ENCODE measurements at places on chromosomes 7 and 10. TPM values are rescaled to one million over a fixed set of nuclear protein-coding genes. Genes with fewer than 3 reads are reported as not detected.

DNA sequence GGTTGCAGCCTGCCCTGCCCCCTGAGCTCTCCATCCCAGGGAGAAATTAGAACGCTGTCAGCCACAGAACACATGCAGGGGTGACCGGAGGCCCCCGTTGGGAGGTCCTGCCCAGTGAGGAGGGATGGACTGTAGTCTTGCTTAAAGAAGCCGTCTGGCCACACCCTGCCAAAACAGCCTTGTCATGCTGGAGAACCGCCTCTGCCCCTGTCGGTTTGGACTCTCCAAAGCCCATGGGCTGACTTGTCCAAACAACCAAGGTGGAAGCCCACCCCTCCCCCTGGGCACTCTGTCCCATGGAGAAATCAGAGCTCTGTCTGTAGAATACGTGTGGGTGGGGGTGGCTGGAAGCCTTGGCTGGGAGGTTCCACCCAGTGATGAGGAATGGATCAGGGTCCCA, 12.7 kb upstream of the TBATA start:
- H3K36me3 ChIP-seq = no peaks in the 10 kb centered on the region
- no peaks in the 10 kb centered on the region for H3K4me1 ChIP-seq
- peaks cover 6% of the 10 kb centered on the region for H3K27me3 ChIP-seq
- H3K4me3 ChIP-seq = no peak overlapping the region

The KCNH2 gene
- 77.7 TPM for total RNA-seq

GRCh38 chr7:117173035-117173770, 149.7 kb downstream of the WNT2 start:
- H3K27me3 ChIP-seq = no peaks in the 10 kb centered on the region
- no peaks in the 10 kb centered on the region for H3K4me1 ChIP-seq
- no peak overlapping the region for H3K4me3 ChIP-seq

DNA sequence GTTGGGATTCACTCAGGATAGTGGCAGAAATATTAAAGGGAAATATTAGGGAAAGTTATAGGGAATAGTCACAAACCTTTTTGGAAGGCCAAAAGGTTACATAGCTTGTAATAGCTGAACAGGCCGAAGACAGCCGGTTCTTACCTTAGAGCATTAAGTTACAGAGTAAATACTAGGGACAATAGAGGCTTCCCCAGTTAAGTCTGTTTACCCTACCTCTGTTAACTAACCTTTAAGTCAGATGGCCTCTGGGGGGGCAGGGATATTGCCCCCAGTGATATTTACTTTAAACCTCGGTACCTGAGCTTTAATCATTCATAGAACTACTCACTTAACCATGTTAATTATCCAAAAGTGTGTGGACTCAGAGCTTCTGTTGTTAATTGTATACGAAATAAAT, 7.4 kb downstream of the POLR1F start:
- peaks cover 42% of the 10 kb centered on the region for H3K36me3 ChIP-seq
- H3K27me3 ChIP-seq = no peaks in the 10 kb centered on the region
- no peak overlapping the region for H3K4me3 ChIP-seq
- no peak overlapping the region for H3K27ac ChIP-seq
- no peak for DNase-seq
- H3K4me1 ChIP-seq = peaks cover 9% of the 10 kb centered on the region

The CPA4 gene
- not detected for total RNA-seq

The NEBL gene
- total RNA-seq = 7.0 TPM

- no peak overlapping the region for H3K4me3 ChIP-seq
- H3K4me1 ChIP-seq = no peaks in the 10 kb centered on the region
- DNase-seq = no peak
- no peaks in the 10 kb centered on the region for H3K27me3 ChIP-seq
Observed at GRCh38 chr7:127997226-127997922, 33.9 kb downstream of the LRRC4 start.

The IL6 gene
- total RNA-seq = not detected

- H3K27me3 ChIP-seq = no peaks in the 10 kb centered on the region
- no peak overlapping the region for H3K4me3 ChIP-seq
- no peak for DNase-seq
- no peaks in the 10 kb centered on the region for H3K36me3 ChIP-seq
- no peaks in the 10 kb centered on the region for H3K4me1 ChIP-seq
Observed at GRCh38 chr10:61050120-61050745, 106.2 kb upstream of the RHOBTB1 start.

GRCh38 chr10:4545062-4545461, 280.9 kb upstream of the AKR1E2 start:
- no peaks in the 10 kb centered on the region for H3K36me3 ChIP-seq
- H3K4me3 ChIP-seq = no peak overlapping the region
- no peaks in the 10 kb centered on the region for H3K27me3 ChIP-seq
- DNase-seq = no peak
- no peak overlapping the region for H3K27ac ChIP-seq

DNA sequence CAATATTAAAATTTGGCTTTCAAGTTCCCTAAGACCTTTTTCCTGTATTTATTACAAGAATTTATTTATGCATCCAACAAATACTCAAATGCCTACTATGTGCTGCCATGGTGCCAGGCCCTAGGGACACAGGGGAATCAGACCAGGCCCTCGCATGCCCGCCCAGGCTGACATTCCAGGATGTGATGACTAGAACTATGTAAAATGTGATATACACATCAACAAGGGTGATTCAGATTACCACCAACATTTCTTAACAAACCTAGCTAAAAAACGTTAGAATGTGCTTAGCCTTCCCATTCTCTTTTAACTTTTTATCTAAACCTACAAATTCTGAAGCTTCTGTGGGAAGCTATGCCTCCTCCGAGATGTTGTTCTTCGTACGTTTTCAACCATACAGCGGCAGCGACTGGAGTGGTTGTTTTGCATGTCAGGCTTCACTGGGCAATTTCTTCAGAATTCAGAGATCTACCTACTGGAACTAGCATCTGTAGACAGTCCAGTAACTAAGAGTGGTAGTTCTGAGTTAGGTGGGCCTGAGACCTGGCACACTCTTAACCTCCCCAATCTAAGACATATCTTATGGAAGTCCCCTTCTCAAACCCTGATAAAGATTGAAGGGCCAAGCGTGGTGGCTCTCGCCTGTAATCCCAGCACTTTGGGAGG, 22.1 kb downstream of the GNA12 start:
- no peak overlapping the region for H3K4me3 ChIP-seq
- H3K36me3 ChIP-seq = no peaks in the 10 kb centered on the region
- H3K4me1 ChIP-seq = peaks cover 79% of the 10 kb centered on the region

DNA sequence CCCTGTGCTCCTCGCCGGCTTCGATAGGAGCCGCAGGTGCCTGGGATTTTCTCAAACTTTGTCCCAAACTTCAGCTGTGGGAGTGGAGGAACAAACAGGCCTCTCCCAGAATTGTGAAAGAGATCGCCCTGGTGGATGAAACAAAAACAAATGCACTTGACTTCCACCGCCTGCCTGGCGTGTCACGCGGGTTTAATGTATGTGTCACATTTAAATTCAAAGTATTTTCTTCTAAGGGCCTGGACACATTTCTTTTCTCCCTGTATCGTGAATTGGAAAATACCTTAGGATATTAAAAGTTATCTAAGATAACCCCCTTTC, 694 bp upstream of the WASL start:
- H3K27me3 ChIP-seq = no peaks in the 10 kb centered on the region
- peak overlapping the region; percentile 85 for H3K4me3 ChIP-seq
- peaks cover 29% of the 10 kb centered on the region for H3K4me1 ChIP-seq
- H3K27ac ChIP-seq = peak overlapping the region; percentile 97
- no peak for DNase-seq
- no peaks in the 10 kb centered on the region for H3K36me3 ChIP-seq

The KAZALD1 gene
- total RNA-seq = 8.4 TPM

- no peaks in the 10 kb centered on the region for H3K4me1 ChIP-seq
- no peaks in the 10 kb centered on the region for H3K27me3 ChIP-seq
- peaks cover 3% of the 10 kb centered on the region for H3K36me3 ChIP-seq
- no peak overlapping the region for H3K4me3 ChIP-seq
- no peak for DNase-seq
- H3K27ac ChIP-seq = no peak overlapping the region
Observed at GRCh38 chr10:470339-471003, 219.0 kb downstream of the DIP2C start.

GRCh38 chr7:111510584-111511378, 51.5 kb downstream of the IMMP2L start:
- no peak for DNase-seq
- no peak overlapping the region for H3K4me3 ChIP-seq
- H3K27ac ChIP-seq = no peak overlapping the region

The SFTPA1 gene
- 1.2 TPM for total RNA-seq

The ZNF25 gene
- total RNA-seq = 15.2 TPM

- no peaks in the 10 kb centered on the region for H3K4me1 ChIP-seq
- DNase-seq = no peak
- no peaks in the 10 kb centered on the region for H3K36me3 ChIP-seq
- no peak overlapping the region for H3K27ac ChIP-seq
- no peak overlapping the region for H3K4me3 ChIP-seq
- H3K27me3 ChIP-seq = no peaks in the 10 kb centered on the region
Observed at GRCh38 chr10:19491166-19491565, 325.1 kb upstream of the PLXDC2 start.

GRCh38 chr10:50653142-50653541, 29.4 kb upstream of the SGMS1 start:
- H3K27ac ChIP-seq = no peak overlapping the region
- no peaks in the 10 kb centered on the region for H3K27me3 ChIP-seq
- DNase-seq = no peak
- H3K36me3 ChIP-seq = no peaks in the 10 kb centered on the region
- peaks cover 7% of the 10 kb centered on the region for H3K4me1 ChIP-seq

The IRF5 gene
- total RNA-seq = 13.8 TPM

GRCh38 chr10:108064746-108065260, 900.3 kb upstream of the SORCS1 start:
- no peak overlapping the region for H3K4me3 ChIP-seq
- no peaks in the 10 kb centered on the region for H3K27me3 ChIP-seq
- no peaks in the 10 kb centered on the region for H3K36me3 ChIP-seq
- H3K4me1 ChIP-seq = no peaks in the 10 kb centered on the region
- H3K27ac ChIP-seq = no peak overlapping the region

DNA sequence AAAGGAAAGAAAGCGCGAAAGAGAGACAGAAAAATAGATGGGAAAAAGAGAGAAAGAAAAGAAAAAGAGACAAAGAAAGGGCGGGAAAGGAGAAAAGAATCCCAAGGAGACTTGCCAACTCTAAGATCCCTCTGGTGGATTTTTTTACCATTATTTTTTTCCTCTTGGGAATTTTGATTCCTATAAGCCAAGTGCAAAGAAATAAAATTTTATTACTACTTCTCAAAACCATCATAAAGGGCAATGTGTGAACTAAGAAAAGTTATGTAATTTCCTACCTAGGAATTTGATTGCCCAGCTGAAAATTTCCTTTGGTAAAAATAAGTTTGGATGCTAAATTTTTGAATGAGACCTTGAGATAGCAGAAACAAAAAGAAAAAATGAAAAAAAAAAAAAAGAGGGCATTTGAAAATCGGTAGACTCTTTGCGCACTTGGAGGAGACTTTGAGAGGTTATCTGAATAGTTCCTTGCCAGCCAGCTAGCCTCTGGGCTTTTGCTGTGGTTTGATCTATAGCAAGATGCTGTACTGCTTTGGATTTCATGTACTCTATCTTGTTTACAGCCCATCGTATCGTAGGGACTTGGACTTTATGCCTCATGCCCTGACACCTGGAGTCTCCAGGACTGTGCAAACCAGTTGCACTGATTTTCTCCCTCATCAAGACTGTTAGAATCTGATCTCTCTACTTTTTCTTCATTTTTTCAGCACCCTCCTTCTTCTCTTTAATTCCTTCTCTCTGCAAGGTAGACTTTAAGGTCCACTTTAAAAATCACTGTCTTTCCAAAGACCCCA, 535.4 kb upstream of the MKI67 start:
- no peaks in the 10 kb centered on the region for H3K36me3 ChIP-seq
- DNase-seq = no peak
- no peaks in the 10 kb centered on the region for H3K4me1 ChIP-seq
- no peak overlapping the region for H3K27ac ChIP-seq
- no peaks in the 10 kb centered on the region for H3K27me3 ChIP-seq
- H3K4me3 ChIP-seq = no peak overlapping the region

DNA sequence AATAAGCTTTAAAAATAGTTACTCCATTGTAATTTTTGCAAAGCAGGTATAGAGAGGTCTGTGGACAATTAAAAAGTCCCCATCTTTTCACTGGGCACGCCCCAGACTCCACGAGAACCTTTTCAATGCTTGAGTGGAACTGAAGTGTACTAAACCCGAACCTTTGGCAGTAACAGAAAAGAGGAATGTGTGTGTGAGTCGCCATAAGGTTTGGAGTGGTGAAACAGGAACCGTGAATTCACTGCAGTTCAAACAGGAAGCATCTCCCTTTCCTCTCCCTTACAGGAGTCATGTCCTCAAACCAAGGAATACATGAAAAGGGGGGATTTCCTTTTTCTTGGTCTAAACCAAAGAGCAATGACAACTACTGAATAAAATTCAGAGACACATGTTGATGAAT, 23.2 kb downstream of the NDUFB2 start:
- no peak for DNase-seq
- H3K36me3 ChIP-seq = no peaks in the 10 kb centered on the region
- H3K27me3 ChIP-seq = no peaks in the 10 kb centered on the region
- H3K4me3 ChIP-seq = no peak overlapping the region
- no peak overlapping the region for H3K27ac ChIP-seq

GRCh38 chr10:51228714-51229100, 154.4 kb downstream of the PRKG1 start:
- no peaks in the 10 kb centered on the region for H3K27me3 ChIP-seq
- DNase-seq = no peak
- H3K4me3 ChIP-seq = no peak overlapping the region
- peaks cover 4% of the 10 kb centered on the region for H3K4me1 ChIP-seq
- H3K27ac ChIP-seq = no peak overlapping the region

GRCh38 chr7:115869190-115869589, 161.4 kb downstream of the TFEC start:
- H3K4me3 ChIP-seq = no peak overlapping the region
- no peak for DNase-seq
- no peak overlapping the region for H3K27ac ChIP-seq
- no peaks in the 10 kb centered on the region for H3K27me3 ChIP-seq
- no peaks in the 10 kb centered on the region for H3K4me1 ChIP-seq

The CYP17A1 gene
- total RNA-seq = not detected

DNA sequence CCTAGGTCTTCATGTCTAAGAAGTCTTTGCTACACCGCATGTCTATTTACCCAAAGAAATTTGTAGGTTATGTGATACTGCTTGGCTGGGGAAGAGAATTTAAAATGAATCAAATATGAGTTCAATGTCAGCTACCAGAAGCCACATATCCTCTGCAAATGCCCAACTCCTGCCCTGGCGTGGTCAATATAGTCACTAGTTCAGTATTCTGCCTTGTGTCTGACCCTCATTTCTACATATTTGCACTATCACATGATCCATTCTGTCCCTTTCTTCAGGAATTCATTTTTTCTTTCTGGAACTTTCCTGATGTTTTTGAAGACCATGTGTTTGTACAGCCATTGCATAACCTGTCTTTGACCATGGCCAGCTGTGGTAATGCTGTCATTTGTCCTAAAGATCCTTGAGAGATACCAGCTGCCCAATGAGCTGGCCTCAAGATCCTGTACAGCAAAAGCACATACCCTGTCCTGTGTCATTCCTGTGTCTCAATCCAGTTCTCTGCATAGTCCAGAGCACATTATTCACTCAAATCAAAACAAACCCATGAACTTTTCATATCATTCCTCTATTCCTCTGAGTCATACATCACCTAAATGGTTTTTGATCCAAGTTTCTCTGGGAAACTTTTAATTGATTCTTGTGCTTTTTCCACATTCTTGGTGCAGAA, 524.5 kb downstream of the PARD3 start:
- no peaks in the 10 kb centered on the region for H3K4me1 ChIP-seq
- no peaks in the 10 kb centered on the region for H3K36me3 ChIP-seq
- no peak for DNase-seq
- no peak overlapping the region for H3K4me3 ChIP-seq

The SLC26A3 gene
- not detected for total RNA-seq
